ENCODE measurements at places on chromosomes 2 and 18. TPM values are rescaled to one million over a fixed set of nuclear protein-coding genes. Genes with fewer than 3 reads are reported as not detected.
A peak's percentile ranks its signal among the peaks of the same experiment; 100 is the strongest.

Gene KYNU
- total RNA-seq: under 0.01 TPM

Gene KLHL14
- total RNA-seq: not detected

Gene OSGEPL1
- total RNA-seq: 5.3 TPM

Gene PJVK
- total RNA-seq: 0.97 TPM

Gene LAMA1
- 6.2 TPM for total RNA-seq

DNA sequence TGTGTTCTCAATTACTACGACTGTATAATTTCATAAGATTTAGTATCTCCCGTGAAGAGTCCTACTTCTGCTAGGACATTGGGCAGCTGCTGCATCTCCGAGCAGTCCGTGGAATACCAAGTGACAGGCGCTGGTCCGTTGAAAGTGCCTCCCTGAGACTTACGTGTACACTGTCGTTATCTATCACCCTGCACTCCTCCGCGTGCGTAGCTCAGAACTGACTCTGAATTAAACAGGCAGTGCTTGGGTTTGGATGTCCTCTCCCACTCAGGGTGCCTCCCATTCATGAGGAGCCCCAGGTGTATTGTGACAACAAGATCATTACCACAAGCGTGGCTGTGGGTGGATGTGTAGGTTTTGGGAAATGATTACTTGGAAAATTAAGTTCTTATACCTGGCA, 148.4 kb downstream of the SH3RF3 start:
- no peaks in the 10 kb centered on the region for H3K4me1 ChIP-seq
- no peak overlapping the region for H3K4me3 ChIP-seq
- H3K36me3 ChIP-seq: no peaks in the 10 kb centered on the region
- H3K27ac ChIP-seq: no peak overlapping the region
- H3K27me3 ChIP-seq: no peaks in the 10 kb centered on the region

- H3K27me3 ChIP-seq: no peaks in the 10 kb centered on the region
- no peak overlapping the region for H3K4me3 ChIP-seq
- H3K4me1 ChIP-seq: peaks cover 4% of the 10 kb centered on the region
- no peaks in the 10 kb centered on the region for H3K36me3 ChIP-seq
- DNase-seq: no peak
- H3K27ac ChIP-seq: no peak overlapping the region
Measured at GRCh38 chr18:61256291-61256690, 76.9 kb upstream of the CDH20 start.

DNA sequence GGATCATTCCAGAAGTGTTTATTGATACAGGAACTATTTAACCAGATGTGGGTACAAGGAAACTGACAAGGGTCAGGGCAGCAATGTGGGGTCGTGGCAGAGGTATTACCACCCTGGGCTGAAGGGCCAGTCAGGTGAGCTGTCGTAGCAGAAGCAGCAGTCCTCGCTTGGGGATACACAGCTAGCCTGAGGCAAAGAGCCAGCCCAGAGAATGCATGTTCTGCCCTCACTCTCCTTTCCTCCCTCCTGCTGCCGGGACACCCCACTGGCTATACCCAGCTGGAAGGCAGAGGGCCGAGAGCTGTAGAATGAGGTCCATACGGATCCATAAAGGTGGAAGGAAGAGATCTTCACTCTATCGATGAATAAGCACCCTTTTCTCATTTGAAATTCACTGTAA, 32.2 kb upstream of the GBX2 start:
- H3K4me1 ChIP-seq: no peaks in the 10 kb centered on the region
- H3K36me3 ChIP-seq: no peaks in the 10 kb centered on the region
- H3K4me3 ChIP-seq: no peak overlapping the region
- H3K27me3 ChIP-seq: peaks cover 6% of the 10 kb centered on the region
- DNase-seq: no peak
- no peak overlapping the region for H3K27ac ChIP-seq

- H3K27me3 ChIP-seq: peaks cover 11% of the 10 kb centered on the region
- H3K36me3 ChIP-seq: no peaks in the 10 kb centered on the region
- 0 out of 2 replicates have a peak, but pooled peaks cover 7% of the 10 kb centered on the region for H3K4me1 ChIP-seq
- no peak overlapping the region for H3K27ac ChIP-seq
- peak; percentile 47 for DNase-seq
- no peak overlapping the region for H3K4me3 ChIP-seq
Measured at GRCh38 chr2:208101716-208102631, 22.4 kb downstream of the CRYGD start.

DNA sequence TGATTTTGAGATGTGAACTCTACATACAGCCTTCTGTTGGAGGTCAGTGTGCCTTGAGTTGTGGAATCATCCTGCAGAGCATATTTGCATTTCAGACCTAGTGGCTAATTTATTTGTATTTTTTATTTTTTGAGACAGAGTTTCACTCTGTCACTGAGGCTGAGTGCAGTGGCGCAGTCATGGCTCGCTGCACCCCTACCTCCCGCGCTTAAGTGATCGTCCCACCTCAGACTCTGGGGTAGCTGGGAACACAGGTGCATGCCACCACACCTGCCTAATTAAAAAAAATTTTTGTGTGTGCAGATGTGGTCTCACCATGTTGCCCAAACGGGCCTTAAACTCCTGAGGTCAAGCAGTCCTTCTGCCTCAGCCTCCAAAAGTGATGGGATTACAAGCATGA, 104.4 kb downstream of the ASXL3 start:
- H3K36me3 ChIP-seq: no peaks in the 10 kb centered on the region
- no peak overlapping the region for H3K27ac ChIP-seq
- H3K4me1 ChIP-seq: no peaks in the 10 kb centered on the region
- no peak overlapping the region for H3K4me3 ChIP-seq
- no peaks in the 10 kb centered on the region for H3K27me3 ChIP-seq
- no peak for DNase-seq

GRCh38 chr2:174597345-174598047, at the start of gene WIPF1:
Gene WIPF1 (minus strand): TSS chr2:174597804. CDS start chr2:174585573, 12,231 bp downstream.
- DNase-seq: peak; percentile 70
- H3K4me3 ChIP-seq: peak within 1 kb of the TSS; percentile 12
- H3K27ac ChIP-seq: peak within 1 kb of the TSS; percentile 78
- no peaks in the 10 kb centered on the region for H3K36me3 ChIP-seq
- H3K4me1 ChIP-seq: peaks cover 52% of the 10 kb centered on the region

DNA sequence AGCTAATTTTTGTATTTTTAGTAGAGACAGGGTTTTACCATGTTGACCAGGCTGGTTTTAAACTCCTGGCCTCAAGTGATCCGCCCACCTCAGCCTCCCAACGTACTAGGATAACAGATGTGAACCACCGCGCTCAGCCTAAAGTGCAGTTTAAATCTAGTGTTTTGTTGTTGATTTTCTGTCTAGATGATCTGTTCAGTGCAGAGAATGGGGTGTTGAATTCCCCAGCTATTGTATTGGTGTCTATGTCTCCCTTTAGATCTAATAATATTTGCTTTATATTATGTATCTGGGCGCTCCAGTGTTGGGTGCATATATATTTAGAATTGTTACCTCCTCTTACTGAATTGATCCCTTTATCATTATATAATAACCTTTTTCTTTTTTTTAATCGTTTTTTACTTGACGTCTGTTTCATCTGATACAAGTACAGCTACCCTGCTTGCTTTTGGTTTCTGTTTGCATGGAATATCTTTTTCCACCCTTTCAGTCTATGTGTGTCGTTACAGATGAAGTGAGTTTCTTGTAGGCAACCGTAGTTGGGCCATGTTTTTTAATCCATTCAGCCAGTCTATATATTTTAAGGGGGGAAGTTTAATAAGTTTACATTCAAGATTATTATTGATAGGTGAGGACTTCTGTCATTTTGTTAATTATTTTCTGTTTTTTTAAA, 34.3 kb downstream of the GALM start:
- H3K4me3 ChIP-seq: no peak overlapping the region
- peaks cover 24% of the 10 kb centered on the region for H3K4me1 ChIP-seq
- no peaks in the 10 kb centered on the region for H3K36me3 ChIP-seq
- no peak overlapping the region for H3K27ac ChIP-seq

GRCh38 chr2:23689891-23690290, 237.0 kb downstream of the ATAD2B start:
- no peak overlapping the region for H3K4me3 ChIP-seq
- H3K27ac ChIP-seq: no peak overlapping the region
- no peaks in the 10 kb centered on the region for H3K27me3 ChIP-seq
- DNase-seq: no peak
- no peaks in the 10 kb centered on the region for H3K4me1 ChIP-seq
- no peaks in the 10 kb centered on the region for H3K36me3 ChIP-seq
